ENCODE measurements at places on chromosomes 16 and 17. TPM values are rescaled to one million over a fixed set of nuclear protein-coding genes. Genes with fewer than 3 reads are reported as not detected.

- no peak overlapping the region for H3K4me3 ChIP-seq
- H3K27me3 ChIP-seq: no peaks in the 10 kb centered on the region
- no peaks in the 10 kb centered on the region for H3K36me3 ChIP-seq
- H3K4me1 ChIP-seq: peaks cover 7% of the 10 kb centered on the region
- H3K27ac ChIP-seq: no peak overlapping the region
- DNase-seq: no peak
Observed at GRCh38 chr16:46873201-46873600, 11.0 kb upstream of the GPT2 start.

DNA sequence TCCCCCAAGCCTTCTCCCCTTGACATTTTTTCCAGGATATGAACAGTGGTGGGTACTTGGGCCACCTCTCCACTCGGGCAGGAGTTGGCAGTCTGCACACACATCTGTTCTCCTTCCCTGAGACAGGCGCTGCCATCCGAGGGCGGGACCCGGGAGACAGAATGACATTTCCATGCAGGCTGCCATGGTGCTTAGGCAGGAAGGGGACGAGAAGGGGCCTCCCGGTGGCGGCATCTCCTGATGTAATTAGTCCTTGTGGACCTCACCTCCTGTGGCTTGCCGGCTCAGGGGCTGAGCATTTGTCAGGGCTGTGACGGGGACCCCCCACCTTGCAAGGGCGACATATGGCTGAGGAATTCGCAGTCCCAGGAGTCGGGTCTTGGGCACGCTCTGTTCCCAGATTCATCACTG, 197.2 kb downstream of the FOXL1 start:
- no peak for DNase-seq
- H3K27me3 ChIP-seq: peaks cover 11% of the 10 kb centered on the region
- H3K36me3 ChIP-seq: no peaks in the 10 kb centered on the region
- H3K4me3 ChIP-seq: no peak overlapping the region
- no peak overlapping the region for H3K27ac ChIP-seq

- peak overlapping the region; percentile 90 for H3K4me3 ChIP-seq
- H3K27me3 ChIP-seq: peaks cover 2% of the 10 kb centered on the region
- peak overlapping the region; percentile 96 for H3K27ac ChIP-seq
- peaks cover 24% of the 10 kb centered on the region for H3K36me3 ChIP-seq
Observed at GRCh38 chr17:31008374-31009041, 37.7 kb downstream of the RNF135 start.

GRCh38 chr16:17515421-17516210, 44.9 kb upstream of the XYLT1 start:
- H3K36me3 ChIP-seq: no peaks in the 10 kb centered on the region
- peaks cover 20% of the 10 kb centered on the region for H3K27me3 ChIP-seq
- DNase-seq: no peak
- no peak overlapping the region for H3K4me3 ChIP-seq
- no peaks in the 10 kb centered on the region for H3K4me1 ChIP-seq

DNA sequence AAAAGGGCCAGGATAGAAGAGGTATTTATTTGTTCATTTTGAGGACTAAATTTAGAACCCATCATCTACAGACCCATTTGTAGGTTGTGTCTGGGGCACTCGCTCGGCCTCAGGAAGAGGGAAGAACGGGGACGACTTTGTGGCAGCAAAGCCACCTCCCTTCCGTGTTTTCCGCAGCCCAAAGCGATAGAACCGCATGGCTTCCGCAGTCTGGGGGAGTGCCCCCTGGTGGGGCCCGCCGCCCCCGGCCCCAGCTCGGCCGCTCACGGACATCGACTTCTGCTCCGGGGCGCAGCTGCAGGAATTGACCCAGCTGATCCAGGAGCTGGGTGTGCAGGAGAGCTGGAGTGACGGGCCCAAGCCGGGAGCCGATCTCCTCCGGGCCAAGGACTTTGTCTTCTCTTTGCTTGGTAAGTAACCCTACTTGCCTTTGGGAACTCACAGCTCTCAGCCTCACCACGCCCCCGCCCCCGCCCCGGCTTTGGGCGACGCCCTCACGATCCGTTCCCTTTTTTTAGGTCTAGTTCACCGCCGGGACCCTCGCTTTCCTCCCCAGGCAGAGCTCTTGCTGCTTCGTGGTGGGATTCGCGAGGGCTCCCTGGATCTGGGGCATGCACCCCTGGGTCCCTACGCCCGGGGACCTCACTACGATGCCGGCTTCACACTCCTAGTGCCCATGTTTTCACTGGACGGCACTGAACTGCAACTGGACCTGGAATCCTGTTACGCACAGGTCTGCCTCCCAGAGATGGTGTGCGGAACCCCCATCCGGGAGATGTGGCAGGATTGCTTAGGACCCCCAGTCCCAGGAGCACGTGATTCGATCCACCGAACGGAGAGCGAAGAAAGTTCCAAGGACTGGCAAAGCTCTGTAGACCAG, 681 bp downstream of the TMEM102 start:
- H3K27ac ChIP-seq: peak overlapping the region; percentile 97
- no peak for DNase-seq
- no peaks in the 10 kb centered on the region for H3K36me3 ChIP-seq
- H3K4me3 ChIP-seq: peak overlapping the region; percentile 83

GRCh38 chr16:68273896-68274295, 9.6 kb downstream of the SLC7A6 start:
- H3K36me3 ChIP-seq: peaks cover 11% of the 10 kb centered on the region
- H3K4me3 ChIP-seq: no peak overlapping the region
- peaks cover 16% of the 10 kb centered on the region for H3K4me1 ChIP-seq

DNA sequence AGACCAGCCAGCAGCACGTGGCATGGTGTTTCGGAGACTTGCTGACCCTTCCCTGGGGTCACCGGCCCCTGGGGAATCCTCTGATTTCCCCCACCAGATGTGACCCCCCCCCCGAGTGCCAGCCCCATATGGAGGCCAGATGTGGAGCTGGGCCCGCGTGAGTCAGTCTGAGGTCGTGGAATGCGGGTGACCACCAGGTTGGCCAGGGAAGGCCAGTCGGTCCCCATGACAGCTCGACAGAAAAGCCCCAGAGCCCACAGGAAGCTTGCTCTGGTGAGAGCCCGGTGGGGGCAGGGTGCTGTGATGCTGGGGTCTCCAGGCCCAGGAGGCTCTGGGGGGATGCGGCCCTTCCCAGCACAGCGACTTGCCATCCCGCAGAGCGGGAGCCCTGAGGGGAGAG, 209.0 kb downstream of the NTN1 start:
- H3K27me3 ChIP-seq: peaks cover 1% of the 10 kb centered on the region
- H3K36me3 ChIP-seq: no peaks in the 10 kb centered on the region
- no peak for DNase-seq

DNA sequence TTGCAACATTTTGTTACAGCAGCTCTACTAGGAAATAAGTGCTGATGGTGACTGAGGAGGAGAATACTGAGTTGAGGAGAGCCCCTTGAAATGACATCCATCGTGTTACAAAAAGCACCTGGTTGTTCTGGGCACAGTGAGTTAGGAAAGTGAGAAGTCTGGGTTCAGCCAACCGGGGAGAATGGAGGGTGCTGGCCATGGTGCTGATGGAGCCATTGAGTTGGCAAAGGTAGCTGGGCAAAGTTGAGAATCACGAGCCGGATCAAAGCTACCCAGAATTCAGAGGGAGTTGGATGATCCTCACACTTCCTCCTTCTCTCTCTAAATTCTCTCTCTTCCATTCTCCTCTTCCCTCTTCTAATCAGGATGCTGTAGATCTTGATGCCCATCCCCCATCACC, 35.0 kb upstream of the ASIC2 start:
- peak; percentile 52 for DNase-seq
- H3K27me3 ChIP-seq: peaks cover 41% of the 10 kb centered on the region
- H3K27ac ChIP-seq: no peak overlapping the region
- no peaks in the 10 kb centered on the region for H3K4me1 ChIP-seq

DNA sequence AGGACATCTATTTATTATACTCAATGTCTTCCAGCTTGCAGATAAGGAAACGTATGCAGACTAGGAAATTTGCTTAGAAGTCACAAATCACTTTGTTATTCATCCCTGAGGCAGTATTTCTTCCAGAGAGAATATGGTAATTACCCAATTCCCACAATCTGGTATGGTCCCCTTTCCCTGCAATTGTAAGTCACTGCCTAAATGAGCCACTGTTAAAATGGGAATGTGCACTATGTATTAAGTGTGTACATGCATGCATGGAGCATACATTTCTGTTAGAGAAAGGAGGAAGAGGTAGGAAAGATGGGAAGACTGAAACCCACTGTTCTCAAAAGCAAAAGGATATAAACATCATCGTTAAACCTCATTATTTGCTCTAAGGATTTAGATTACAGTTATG, 10.0 kb downstream of the NUFIP2 start:
- H3K4me1 ChIP-seq: peaks cover 24% of the 10 kb centered on the region
- H3K27me3 ChIP-seq: no peaks in the 10 kb centered on the region
- H3K4me3 ChIP-seq: no peak overlapping the region
- no peak for DNase-seq
- H3K27ac ChIP-seq: peak overlapping the region; percentile 8
- H3K36me3 ChIP-seq: peaks cover 61% of the 10 kb centered on the region

- no peak overlapping the region for H3K4me3 ChIP-seq
- no peaks in the 10 kb centered on the region for H3K27me3 ChIP-seq
- H3K27ac ChIP-seq: no peak overlapping the region
- H3K4me1 ChIP-seq: peaks cover 12% of the 10 kb centered on the region
- DNase-seq: no peak
Observed at GRCh38 chr16:11270602-11271162, 1.6 kb upstream of the TNP2 start.

DNA sequence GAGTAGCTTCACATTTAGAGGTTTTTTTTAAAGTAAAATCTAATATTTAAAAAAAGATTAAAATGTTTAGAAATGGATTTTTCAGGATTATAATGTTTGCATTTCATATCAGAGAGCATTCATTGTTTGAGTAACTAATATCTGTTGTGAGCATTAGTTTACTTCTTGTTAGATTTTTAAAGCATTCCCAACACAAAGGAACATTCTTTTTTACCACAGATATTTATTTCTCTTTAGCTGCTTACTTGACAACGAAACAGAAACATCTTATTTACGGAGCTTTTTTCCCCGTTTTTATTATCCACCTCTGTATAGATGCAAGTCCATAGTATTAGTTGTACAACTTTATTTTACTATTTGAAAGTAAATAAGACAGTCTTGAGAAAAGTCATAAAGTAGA, 53.0 kb downstream of the NFAT5 start:
- H3K27me3 ChIP-seq: no peaks in the 10 kb centered on the region
- H3K4me3 ChIP-seq: no peak overlapping the region
- H3K27ac ChIP-seq: no peak overlapping the region
- no peak for DNase-seq

DNA sequence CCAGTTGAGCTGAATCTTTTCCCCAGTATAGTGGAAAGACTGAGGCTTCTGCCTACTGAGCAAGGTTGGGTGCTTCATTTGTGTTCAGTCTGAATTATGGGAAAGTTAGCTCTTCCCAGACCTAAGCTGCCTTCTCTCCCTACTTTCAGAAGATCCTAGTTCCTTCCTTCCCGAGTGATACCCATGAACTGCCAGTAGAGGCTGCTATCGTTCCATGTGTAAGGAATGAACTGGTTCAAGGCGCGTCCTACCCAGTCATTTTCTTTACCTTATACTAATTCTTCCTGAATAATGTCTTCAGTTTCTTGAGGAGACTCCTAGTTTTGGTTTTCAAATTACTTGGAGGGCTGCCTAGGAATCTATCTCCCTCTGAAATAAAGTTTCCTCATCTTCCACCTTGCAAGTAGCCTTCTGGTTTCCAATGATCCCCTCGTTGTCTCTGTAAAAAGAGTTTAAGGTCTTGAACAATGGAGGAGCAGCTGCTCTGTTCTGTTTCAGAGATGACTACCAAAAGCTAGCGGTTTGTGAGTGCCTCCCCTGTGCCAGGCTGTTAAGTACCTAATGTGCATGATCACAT, 934 bp upstream of the AOC2 start:
- no peak overlapping the region for H3K27ac ChIP-seq
- no peaks in the 10 kb centered on the region for H3K4me1 ChIP-seq
- no peaks in the 10 kb centered on the region for H3K27me3 ChIP-seq
- DNase-seq: no peak
- H3K36me3 ChIP-seq: peaks cover 17% of the 10 kb centered on the region
- no peak overlapping the region for H3K4me3 ChIP-seq

GRCh38 chr16:49093939-49094338, 187.7 kb downstream of the CBLN1 start:
- peaks cover 25% of the 10 kb centered on the region for H3K27me3 ChIP-seq
- no peaks in the 10 kb centered on the region for H3K36me3 ChIP-seq
- H3K4me3 ChIP-seq: no peak overlapping the region
- no peaks in the 10 kb centered on the region for H3K4me1 ChIP-seq
- no peak for DNase-seq
- H3K27ac ChIP-seq: no peak overlapping the region

DNA sequence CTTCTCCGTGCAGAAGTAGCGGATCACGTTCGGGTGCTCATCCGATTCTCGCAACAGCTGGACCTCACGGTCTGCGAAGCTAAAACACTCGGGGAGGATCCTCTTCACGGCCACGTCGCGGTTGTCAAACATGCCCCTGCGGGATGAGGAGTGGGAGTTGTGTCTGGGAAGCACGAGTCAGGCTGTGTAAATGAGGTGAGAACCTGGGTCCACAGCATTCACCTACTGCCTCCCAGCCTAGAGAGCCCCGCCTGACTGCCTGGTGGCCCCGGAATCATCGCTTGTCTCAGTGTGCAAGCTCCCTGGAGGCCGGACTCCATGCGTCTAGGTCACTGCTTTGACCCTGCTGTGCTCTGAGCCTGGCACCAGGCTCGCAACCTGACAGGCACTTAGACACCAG, 33.9 kb upstream of the ICAM2 start:
- H3K27me3 ChIP-seq: no peaks in the 10 kb centered on the region
- H3K36me3 ChIP-seq: peaks cover 26% of the 10 kb centered on the region
- H3K4me3 ChIP-seq: no peak overlapping the region
- DNase-seq: no peak
- peaks cover 11% of the 10 kb centered on the region for H3K4me1 ChIP-seq

KRTAP4-6 gene
- not detected for total RNA-seq

TBC1D28 gene
- total RNA-seq: 0.18 TPM

NAGS gene
- 0.42 TPM for total RNA-seq

KIF19 gene
- not detected for total RNA-seq

ABR gene
- 69.3 TPM for total RNA-seq

AGRP gene
- total RNA-seq: not detected

IRX5 gene
- total RNA-seq: 16.3 TPM

WDR90 gene
- total RNA-seq: 77.2 TPM

NUP93 gene
- 74.6 TPM for total RNA-seq

CEP131 gene
- total RNA-seq: 27.3 TPM

KCNJ12 gene
- total RNA-seq: 0.76 TPM

ADGRG3 gene
- total RNA-seq: not detected

UTS2R gene
- 7.6 TPM for total RNA-seq

CHRNE gene
- total RNA-seq: 1.7 TPM

NACA2 gene
- total RNA-seq: not detected

USP6 gene
- total RNA-seq: 0.38 TPM

CHST6 gene
- 2.4 TPM for total RNA-seq

KRTAP16-1 gene
- not detected for total RNA-seq

All from mesothelial cell of epicardium (in vitro differentiated cells).